ENCODE measurements at places on chromosomes 6 and 20.
A peak's percentile ranks its signal among the peaks of the same experiment; 100 is the strongest.

- no peak for DNase-seq
Measured at GRCh38 chr6:133040803-133041419, 200.2 kb upstream of the EYA4 start.

DNA sequence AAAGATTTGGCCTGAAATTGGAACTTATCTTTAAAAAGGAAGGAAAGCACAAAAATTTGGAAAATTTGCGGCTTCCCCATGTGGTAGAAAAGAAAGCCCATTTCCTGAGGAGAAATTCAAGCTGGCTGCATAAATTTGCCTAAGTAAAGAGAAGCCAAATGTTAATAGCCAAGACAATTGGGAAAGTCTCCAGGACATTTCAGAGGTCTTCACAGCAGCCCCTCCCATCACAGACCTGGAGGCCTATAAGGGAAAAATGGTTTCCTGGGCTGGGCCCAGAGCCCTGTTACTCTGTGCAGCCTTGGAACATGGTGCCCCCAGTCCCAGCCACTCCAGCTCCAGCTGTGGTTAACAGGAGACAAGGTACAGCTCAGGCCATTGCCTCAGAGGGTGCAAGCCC lies 736.5 kb downstream of the HACE1 start:
- DNase-seq, result no peak

DNA sequence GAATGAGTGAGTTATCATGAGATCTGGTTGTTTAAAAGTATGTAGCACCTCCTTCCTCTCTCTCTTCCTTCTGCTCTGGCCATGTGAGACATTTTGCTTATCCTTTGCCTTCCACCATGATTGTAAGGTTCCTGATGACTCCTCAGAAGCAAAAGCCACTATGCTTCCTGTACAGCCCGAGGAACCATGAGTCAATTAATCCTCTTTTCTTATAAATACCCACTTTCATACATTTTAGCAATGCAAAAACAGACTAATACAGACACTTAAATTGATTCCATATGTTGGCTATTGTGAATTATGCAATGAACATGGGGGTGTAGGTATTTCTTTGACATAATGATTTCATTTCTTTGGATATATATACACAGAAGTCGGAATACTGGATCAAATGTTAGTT lies 792.8 kb upstream of the EYS start:
- no peak for DNase-seq

- no peak for DNase-seq
Measured at GRCh38 chr6:138518054-138518453, 18.8 kb upstream of the NHSL1 start.

DNA sequence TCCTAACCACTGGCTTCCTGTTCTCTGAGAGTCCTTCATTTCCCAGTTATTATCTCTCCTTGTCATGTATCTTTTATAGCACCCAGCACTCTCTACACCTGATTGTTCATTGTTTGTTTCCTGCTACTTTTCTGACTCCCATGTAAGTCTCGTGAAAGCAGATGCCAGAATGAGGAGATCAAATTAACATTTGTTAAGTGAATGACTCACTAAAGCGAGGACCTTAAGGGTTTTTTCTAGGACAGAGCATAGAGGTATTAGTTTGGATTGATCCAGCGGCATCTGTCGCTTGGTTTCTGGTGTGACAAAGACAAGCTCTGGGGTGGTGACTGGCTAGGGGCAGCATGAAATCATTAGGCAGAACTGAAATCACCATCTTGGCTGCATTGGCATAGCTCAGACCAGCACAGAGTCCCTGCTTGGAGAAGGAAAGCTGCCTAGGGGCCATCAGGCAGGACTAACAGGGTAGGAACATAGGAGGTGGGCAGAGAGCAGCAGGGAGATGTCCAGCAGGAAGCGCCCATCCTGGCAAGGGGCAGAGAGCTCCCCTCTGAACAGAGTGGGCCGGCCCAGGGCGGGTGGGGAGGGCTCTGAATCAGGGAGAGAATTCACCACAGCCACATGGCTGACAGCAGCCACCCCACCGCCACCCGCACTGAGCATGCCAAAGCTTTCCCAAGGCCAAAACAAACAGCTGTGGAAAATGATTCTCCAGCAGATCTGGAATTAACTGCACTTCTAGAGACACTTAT lies 97.1 kb upstream of the CEP85L start:
- no peak for DNase-seq

- no peak for DNase-seq
Measured at GRCh38 chr6:53824714-53825113, 29.9 kb downstream of the LRRC1 start.

DNA sequence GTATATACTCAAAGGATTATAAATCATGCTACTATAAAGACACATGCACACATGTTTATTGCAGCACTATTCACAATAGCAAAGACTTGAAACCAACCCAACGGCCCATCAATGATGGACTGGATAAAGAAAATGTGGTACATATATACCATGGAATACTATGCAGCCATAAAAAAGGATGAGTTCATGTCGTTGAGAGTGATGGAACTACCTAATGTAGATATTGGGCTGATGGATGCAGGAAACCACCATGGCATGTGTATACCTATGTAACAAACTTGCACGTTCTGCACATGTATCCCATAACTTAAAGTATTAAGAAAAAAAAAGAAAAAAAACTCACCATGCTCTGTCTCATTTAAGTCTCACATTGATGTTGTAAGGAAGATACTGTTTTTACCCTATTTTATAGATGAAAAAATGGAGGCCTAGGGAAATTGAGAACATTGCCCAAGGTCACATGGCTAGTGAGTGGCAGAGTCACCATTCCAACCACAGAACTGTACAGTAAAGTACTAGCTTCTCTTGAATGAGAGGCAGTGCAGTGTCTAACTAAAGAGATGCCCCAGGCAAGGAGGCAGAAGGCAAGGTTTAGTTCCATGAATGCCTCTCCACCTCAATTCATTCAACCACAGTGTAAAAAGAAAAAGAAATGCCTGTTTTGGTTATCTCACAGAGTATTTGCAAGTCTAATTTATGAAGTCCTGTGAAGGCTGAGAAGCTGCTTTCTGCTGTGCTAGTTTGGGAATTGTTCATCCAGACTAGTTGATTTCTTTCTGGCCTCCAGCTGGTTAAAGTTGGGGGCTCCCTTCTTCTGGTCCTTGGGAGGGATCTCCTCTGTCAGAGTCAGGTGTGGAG lies 68.2 kb downstream of the FIG4 start:
- DNase-seq, result no peak

- no peak for DNase-seq
Measured at GRCh38 chr20:45119556-45120266, 4.6 kb downstream of the WFDC12 start.

DNA sequence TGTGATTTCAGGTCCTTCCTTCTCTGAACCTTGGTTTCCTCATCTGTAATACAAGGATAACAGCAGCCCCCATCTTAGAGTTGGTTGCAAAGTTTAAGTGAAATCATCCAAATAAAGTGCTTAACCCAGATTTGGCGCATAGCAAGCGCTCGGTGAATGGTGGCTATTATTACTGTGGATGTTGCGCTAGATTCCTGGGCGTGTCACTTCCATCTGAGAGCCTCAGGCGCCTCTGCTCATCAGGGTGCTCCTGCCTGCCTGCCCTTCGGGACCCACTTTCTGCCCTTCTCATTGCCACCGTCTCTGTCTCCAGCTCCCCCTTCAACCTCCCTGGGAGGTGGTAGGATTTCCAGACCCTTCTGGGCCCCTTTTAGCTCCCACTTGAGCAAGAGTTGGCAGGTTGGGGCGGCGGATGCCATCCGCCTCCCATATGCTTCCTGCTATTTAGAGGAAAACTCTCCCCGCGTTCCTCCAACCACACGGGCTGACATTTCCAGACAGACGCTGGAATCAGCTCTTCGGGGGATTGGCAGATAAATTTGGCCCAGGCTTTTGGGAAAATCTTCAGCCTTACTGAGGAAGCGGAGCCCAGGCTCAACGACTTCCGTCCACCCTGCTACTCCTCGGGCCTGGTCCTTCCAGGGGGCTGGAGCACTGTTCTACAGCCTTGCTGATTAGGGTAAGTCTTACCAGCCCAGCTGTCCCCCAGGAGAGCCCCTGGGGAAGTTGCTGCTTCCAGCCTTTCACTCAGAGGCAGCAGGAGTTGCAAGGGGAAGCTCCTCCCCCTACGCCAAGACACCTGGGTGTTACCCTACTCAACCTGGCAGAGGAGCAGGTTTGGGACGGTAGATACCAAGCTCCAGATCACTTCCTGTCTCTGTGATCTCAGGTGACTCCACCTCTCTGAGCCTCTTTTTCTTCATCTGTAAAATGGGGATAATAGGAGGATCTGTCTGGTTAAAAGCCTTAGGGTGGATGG lies 71.5 kb downstream of the DLGAP4 start:
- DNase-seq, result no peak

GRCh38 chr20:51966296-51966971 lies 164.1 kb upstream of the SALL4 start:
- no peak for DNase-seq

- DNase-seq, result no peak
Measured at GRCh38 chr6:105781915-105782314, 304.2 kb upstream of the PRDM1 start.

DNA sequence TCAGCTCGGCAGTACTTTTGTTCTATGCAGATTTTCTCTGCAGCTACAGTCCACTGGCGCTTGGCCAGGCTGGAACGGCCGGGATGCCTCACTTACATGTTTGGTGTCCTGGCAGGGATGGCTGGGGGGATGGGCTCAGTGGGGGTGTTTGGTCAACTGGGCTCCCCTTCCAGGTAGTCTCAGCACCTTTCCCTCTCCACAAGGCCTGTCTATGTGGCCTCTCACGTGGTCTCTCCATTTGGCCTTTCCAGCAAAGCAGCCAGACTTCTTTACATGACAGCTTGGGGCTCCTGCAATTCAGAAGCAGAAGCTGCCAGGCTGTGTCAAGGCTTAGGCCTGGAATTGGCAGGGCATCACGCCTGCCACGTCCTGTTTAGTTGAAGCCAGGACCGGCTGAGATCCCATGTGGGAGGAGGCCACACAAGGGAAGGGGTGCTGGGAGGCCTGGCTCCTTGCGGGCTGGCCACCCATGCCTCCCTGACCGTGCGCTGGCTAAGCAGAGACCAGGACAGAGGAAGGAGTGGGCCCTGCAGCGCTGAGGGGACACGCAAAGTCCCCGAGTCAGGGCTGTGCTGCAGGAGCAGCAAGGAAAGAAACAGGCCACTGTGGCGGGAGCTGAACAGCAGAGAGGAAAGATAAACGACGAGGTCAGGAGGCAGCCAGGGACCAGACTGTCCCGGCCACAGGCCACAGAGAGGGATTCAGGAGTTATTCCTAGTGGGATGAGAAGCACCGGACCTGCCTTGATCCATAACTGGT lies 38.9 kb downstream of the MGME1 start:
- DNase-seq, result no peak

DNA sequence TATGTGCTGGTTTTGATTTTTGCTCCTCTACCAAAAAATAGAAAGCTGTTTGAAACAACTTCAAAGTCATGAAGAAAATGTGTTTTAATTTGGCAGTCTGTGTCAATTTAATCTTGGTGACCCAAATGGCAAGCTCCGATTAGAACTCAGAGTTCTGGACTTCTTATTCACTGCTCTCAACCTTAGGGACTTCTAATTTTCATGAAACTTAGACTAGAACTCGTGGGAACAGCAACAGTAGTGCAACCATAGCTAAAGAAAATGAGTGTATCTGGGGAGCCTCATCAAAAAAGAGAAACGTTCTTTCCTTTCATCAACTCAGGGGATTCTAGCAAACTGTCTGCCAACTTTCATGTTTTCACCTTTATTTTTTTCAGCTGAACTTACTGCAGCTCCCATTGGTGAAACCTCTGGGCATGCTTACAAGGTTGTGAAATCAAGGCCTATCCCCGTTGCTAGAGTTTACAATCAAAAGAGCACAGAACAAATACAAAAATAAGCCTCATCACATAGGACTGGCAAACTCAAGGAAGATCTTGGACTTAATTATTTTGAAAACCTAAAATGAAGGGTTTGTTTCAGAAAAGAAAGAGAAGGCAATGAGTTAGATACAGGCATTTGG lies 114.0 kb upstream of the HSF2 start:
- DNase-seq, result no peak

GRCh38 chr6:167805349-167806060 lies 21.2 kb upstream of the AFDN start:
- no peak for DNase-seq

DNA sequence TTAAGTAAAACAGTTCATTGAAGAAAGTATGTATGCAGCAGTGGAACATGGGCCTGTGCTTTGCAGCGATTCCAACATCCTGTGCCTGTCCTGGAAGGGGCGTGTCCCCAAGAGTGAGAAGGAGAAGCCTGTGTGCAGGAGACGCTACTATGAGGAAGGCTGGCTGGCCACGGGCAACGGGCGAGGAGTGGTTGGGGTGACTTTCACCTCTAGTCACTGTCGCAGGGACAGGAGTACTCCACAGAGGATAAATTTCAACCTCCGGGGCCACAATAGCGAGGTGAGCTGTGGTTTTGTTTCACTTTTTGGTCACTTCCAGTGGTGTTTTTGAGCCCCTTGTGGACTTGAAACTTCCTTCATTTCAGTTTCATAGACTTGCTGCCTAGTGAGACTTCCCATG lies 1.7 kb downstream of the TULP4 start:
- DNase-seq, result peak; percentile 40

GRCh38 chr6:130666786-130667185 lies 160.4 kb upstream of the SMLR1 start:
- no peak for DNase-seq

DNA sequence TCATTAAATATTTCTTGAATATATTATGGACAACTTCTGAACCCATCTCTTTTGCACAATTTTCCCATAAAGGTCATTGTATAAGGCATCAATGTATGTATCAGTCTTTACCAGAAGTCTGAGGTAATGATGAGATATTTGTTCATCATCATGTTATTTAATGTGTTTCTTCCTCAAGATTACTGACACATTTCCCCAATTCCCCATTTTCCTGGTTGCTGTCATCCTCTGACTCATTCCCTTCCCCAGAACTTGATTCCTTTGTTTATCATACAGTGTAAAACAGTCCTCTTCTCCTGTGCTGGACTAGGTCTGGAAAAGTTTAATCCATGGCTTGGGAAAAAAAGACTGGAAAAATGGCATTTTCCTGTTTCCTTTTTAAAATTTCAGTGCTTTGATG lies 107.9 kb upstream of the FLRT3 start:
- DNase-seq, result no peak

- DNase-seq, result no peak
Measured at GRCh38 chr6:34970488-34970887, 81.4 kb downstream of the ANKS1A start.

DNA sequence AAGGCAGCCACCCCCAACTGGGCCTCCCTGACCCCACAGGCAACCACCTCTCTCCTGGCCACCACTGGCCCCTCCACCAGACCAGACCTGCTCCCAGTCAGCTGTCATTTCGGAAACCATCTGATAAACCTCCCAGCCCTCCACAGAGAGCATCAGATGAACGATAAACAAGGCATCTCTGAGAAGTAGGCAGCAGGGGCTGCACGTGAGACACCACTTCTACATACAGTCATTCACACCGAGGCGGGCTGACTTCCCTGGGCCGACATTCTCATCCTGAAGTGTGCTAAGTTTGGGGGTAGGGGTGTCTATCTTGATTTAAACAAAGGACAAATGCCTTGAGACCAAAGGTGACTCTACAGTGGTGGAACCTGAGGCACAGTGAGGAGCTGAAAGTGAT lies 13.8 kb downstream of the CPNE5 start:
- no peak for DNase-seq

All from activated naive CD8-positive, alpha-beta T cell treated with anti-CD3 and anti-CD28 coated beads, Interleukin-2, amount 10 ng/mL, durations not matched to agents 7 days and 5 days (primary cell).